ENCODE measurements at places on chromosomes 11 and 22.

DNA sequence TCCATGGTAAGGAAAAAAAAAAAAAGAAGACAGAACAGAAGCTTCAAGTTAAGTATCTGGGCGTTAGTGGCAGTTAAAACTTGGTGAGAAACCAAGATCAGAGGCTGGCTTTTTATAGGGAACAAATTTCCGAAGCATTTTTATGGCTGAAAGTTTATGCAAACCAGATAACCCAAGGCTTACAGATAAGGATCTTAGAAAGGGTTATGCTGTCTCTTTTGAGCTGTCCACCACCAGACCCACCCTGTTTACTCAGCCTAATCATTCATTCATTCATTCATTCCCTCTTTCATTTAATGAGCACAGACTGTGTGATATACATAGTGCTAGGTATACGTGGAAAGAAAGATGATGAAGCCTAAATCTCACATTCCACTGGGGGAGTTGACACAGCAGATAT is 89.5 kb downstream of the ME3 start:
- DNase-seq, result no peak

DNA sequence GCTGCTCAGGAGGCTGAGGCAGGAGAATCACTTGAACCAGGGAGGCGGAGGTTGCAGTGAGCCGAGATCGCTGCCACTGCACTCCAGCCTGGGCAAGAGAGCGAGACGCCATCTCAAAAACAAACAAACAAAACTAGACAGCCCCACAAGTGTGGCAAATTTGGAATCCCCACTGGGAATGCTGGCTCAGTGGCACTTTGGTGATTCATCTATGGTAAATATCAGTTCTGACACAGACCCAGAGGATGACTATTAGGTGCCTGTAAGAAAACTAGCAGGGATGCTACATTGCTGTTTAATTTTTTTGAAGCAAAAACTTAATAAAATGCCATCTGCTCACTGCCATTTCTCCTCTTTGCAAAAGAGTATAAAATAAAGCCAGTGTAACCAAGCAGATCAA is 107.9 kb downstream of the NAT10 start:
- no peak for DNase-seq

- no peak for DNase-seq
Measured at GRCh38 chr22:39239561-39240423, 5.0 kb downstream of the PDGFB start.

GRCh38 chr11:28524098-28524497 is 415.9 kb downstream of the METTL15 start:
- DNase-seq, result no peak

DNA sequence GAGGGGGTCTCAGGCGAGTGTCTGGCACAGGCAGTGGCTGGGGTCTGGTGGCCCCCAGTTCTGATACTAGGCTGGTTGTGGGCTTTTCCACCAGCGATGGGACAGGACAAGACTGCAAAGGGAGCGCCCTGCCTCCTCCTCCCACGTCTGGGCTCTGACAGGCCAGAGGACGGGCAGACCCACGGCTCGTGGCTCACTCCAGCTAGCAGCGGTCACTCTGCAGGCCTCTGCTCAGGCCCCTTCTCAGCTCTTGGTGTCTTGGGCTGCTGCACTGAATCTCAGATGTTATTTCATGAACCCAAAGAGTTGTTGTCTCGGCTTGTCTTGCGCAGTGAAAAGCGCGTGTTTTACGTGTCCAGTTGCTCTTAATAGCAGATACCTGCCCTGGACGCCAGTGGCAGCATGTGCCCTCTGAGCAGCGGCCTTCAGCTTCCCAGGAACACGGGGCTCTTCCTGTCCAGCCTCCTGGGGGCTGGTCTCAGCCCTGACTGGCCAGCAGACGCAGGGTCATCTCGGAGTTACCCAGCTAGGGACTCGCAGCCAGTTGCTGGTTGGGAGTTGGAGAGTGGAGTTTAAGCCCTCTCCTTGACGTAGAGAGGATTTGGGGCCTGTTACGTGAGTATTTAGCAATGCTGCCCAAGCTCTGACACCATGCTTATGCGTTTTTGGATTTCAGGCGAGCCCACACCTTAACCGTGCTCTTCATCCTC is 9.6 kb downstream of the PTDSS2 start:
- DNase-seq, result no peak

- DNase-seq, result no peak
Measured at GRCh38 chr11:72724021-72724551, 28.1 kb downstream of the ARAP1 start.

DNA sequence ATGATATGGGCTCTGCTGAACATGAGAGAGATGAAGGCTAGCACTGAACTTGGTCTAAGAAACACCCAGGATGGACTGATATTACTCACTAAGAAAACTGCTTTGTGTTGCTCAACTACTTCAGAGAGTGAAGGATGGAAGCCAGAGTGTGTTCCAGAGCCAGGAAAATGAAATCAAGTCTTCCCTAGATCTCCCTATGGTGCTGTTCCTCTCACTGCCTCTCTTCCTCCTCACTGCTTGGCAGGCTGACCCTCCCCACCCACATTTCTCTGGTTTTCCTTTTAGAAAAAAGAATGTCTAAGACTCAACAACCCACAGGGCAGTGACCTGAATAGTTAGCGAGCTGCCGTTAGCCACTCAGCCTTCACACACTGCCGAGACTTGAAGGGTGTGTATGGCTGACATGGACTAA is 65.6 kb downstream of the CCDC81 start:
- no peak for DNase-seq

- DNase-seq, result no peak
Measured at GRCh38 chr11:86624366-86624765, 48.0 kb downstream of the ME3 start.

DNA sequence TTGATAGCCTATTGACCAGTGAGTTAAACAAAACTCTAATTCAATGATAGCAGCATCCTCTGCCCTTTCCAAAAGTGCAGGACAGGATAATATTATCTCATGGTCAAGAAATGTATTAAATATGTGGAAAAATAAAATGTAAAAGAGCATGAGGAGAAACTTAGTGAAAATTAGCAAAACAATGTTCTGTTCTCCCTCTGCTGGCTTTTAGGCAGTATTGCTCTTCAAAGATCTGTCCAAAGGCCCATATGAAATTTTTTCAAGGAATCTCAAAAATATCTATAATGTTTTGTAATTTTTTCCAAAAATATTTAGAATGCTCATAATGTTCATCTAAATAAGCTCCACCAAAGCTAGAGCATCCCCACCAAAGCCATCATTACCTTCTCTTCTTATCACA is 8.3 kb upstream of the ARL14EP start:
- DNase-seq, result no peak

DNA sequence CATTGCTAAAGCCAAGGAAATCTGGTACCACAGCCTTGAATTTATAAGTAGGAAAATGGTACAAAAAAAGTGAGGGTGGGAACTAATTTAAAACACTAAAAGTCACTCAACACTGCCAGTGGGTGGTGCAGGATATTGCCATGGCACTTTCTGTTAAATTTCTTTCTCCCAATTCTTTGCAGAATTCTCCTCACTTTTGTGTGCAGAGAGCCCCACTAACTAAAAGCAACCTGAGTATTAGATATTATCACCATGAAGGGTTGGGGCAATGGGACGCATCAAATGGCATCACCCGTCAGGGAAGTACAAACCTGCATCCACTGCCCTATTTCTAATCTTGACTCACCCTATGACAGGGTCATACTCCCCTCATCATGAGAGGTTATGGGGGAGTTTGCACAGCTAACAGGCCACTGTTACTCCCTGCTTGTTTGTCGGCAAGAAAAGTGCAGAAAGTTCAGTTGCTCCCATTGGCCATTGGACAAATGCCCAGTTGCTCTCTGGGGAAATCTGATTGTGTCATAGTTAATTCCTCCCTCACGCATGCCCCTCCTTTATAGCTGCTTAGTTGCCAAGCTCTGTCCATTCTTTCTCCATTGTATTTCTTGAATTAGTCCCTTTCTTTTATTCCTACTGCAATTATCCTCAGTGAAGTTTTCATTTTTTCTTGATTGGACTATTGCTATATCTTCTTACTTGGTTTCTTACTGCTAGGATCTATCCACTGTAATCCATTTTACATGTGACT is 93.8 kb upstream of the BLID start:
- no peak for DNase-seq

DNA sequence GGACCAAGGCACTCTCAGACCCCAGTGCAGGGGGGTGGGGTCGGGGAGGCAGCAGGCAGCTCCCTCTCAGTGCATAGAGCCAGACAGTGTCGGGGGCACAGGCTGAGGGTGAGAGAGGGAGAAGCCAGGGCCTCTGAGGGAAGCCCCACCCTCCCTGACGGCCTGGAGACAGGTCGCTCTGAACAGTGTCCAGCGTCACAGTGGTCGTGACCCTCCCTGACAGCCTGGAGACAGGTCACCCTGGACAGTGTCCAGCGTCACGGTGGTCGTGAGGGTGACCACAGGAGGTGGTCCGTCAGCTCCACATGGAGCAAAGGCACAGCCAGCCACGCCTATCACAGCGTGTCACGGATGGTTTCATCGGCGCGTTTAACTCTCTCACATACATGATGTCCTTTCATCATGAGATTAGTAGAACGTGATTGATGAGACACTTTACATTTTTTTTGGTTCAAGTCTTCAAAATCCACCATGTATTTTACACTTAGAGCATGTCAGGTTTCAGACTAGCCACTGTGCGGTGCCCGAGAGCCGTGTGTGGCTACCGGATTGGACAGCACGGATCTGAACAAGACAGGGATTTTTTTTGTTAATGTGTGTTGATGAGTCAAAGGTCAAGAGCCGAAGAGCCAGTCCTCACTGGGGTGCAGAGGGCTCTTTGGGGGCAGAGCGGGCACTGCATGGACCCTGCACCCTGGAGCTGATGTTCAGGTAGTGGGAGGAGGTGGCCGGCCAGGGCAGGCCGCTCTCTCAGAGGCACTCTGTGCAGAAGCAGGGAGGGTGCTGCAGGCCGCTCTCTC is 23.9 kb upstream of the PANX2 start:
- DNase-seq, result no peak

- no peak for DNase-seq
Measured at GRCh38 chr22:42772647-42773046, 52.0 kb upstream of the A4GALT start.

- no peak for DNase-seq
Measured at GRCh38 chr11:103112364-103112763, 3.1 kb downstream of the DYNC2H1 start.

DNA sequence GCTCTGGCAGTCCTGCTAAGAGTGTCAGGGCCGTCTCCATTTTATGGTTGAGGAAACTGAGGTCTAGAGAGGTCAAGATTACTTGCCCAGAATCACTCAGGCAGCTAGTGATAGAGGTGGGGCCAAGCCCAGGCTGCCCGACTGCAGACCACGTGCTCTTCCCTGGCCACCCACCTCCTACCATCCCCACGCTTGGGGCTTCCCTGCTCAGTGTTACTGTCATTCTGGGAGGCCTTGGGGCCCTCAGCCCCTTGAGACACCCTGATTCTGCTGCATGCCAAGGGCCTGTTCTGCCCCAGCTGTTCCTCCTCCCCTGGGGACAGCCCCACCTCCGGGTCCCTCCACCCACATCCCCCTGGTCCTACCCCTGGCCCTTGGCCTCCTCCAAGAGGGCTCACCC is 17.2 kb upstream of the TAB1 start:
- DNase-seq, result no peak

DNA sequence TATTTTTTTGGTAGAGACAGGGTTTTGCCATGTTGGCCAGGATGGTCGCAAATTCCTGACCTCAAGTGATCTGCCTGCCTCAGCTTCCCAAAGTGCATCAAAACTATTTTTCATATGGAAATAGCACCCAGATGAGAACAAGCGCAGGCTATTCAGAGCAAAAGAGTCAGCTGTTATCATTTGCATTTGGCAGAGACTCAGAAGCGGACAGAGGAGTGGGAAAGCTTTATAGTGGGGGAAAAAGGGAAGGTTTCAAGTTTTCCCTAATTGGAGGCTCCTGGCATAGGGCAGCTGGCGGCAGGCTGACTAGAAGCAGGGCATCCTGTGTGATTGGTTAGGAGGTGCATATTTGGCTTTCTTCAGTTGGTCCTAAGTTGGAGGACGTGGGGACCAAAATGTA is 20.2 kb downstream of the ATG13 start:
- no peak for DNase-seq

GRCh38 chr11:120739780-120740179 is 228.2 kb downstream of the GRIK4 start:
- no peak for DNase-seq

DNA sequence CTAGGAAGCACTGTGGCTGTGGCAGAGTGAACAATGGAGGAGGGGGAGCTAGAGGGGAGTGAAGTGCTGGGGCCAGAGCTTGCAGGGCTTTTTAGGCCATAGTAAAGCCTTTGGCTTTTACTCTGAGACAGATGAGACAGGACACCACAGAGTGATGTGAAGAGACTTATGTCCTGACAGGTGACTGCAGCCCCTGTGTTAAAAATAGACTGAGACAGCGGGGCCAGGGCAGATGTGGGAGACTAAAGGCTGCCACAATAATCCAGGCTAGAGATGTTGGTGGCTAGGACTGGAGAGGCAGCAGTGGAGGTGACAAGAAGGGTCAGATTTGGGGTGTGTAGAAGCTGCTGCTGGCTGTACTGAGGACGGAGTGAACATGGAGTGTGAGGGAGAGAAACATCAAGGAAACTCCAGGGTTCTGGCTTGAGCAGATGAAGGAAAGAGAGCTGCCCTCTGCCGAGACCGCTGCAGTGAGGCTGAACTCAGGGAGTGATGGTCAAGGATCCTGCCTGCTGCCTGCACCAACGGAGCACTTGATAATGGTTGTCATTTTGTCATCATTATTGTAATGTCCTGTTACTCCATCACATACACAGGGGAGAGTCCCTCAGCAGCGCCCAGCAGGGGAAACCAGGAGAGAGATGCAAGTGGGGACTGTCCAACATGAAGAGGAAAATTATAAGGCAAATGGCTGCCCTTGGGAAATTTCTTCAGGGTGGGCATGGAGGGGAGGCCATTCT is 27.4 kb downstream of the SLC43A1 start:
- DNase-seq, result no peak

- DNase-seq, result no peak
Measured at GRCh38 chr11:39932966-39933365, 1526.5 kb downstream of the LRRC4C start.

- DNase-seq, result no peak
Measured at GRCh38 chr22:24975125-24975640, 22.7 kb downstream of the KIAA1671 start.

DNA sequence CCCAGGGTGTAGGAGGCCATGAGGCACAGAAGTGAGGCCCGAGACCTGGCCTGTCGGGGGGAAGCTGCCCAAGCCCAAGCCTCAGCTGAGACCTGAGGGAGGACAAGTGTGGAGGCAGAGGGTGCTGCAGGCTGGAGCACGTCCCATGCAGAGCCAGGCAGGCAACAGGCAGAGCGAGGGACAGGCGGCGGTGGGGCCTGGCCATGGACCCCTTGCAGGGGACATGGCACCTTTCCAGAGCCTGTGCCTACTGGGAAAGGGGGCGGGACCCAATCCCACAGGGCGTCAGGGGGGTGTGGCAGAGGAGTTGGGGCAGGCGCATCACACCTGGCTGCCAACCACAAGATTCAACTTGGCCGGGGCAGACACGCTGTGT is 4.3 kb downstream of the TNNI2 start:
- no peak for DNase-seq

DNA sequence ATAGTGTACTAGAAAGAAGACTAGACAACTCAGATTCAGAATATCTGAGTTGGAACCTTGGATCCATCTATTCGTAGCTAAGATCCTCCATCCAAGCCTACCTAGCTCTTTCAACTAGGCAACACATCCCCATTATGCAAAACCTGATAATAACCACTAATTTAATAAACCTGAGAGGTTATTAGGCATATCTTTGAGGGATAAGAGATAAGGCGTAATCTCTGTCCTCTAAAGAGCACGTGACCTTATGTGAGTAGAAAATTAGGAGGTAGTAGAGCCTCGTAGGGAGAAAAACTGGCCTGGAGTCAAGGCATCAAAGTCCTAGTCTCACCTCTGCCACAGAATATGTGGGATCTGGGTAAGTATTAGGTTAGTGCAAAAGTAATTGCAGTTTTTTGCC is 87.8 kb downstream of the FAM168A start:
- no peak for DNase-seq

GRCh38 chr11:37721485-37721884 is 1123.4 kb upstream of the RAG2 start:
- no peak for DNase-seq
